ENCODE measurements at places on chromosomes 4 and X.

DNA sequence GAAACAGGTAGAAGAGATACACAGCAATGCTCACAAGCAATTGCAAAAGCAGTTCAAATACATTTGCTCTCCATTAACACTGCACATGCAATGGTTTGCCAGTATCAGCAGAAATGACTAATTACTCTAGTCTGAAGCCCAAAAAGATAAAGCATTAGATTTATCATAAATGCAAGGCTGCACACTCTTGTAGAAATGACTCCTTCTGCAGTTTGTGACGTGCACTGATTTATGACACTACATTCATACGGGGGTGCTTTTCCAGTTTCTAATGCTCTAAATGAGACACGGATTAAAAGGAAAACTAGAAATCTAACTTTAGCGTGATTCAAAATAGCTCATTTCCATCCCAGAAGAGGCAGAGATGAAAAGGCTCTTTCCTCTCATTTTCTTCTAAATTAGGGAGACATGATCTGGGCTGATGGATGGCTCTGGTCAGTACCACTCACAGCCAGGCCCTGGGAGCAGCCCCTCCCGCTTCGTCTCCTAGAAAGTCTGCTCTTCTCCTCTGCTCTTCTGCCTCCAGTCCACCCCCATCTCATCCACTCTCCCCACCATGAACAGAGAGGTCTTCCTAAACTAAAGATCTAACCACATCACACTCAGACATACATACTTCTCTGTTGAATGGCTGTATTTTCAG lies 33.2 kb downstream of the PPP2R2C start:
- no peak for DNase-seq

DNA sequence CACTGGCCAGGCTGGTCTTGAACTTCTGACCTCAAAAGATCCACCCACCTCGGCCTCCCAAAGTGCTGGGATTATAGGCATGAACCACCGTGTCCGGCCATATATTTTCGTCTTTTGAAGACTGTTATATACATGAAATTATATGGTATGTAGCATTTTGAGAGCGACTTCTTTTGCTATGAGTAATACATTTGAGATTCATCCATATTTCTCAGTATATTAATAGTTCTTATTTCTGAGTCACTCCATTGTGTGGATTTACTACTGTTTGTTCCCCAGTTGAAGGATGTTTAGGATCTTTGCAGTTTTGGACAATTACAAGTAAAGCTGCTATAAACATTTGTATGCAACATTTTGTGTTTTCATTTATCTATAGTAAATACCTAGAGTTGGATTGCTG lies 34.9 kb downstream of the GNL3L start:
- DNase-seq = no peak

DNA sequence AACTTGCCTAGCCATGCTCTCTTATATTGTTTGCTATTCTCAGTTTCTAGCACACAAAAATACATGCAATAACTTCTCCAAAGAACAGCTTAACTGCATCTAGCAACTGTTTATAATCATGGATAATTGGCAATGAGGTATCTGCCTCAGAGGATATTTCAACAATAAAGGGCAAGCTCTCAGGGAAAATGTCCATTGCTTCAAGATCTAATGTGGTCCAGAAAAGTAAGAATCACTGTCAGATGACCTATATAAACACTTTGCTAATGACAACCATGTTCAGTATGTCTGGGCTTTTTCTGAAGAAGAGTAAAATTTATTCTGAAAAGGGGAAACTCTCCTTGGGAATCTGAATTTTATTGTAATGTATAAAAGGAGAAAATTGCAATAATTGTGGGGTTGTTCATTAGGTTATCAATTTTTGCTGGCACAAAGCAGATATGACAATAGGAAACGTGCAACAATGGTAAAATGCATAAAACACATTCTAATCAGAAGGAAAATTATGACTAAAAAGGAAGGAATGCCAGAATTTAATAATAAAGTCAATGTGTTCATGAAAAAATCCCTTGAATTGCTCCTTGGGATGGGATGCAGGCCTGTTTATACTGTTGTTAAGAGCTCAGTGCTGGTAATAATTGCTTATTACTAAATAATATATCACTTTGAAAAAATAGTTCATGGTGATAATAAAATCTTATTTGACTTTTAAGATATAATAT lies 90.3 kb downstream of the ANTXR2 start:
- no peak for DNase-seq

GRCh38 chrX:48450076-48450475 lies 20.0 kb downstream of the SLC38A5 start:
- no peak for DNase-seq

GRCh38 chrX:149283853-149284252 lies 221.3 kb downstream of the IDS start:
- no peak for DNase-seq

DNA sequence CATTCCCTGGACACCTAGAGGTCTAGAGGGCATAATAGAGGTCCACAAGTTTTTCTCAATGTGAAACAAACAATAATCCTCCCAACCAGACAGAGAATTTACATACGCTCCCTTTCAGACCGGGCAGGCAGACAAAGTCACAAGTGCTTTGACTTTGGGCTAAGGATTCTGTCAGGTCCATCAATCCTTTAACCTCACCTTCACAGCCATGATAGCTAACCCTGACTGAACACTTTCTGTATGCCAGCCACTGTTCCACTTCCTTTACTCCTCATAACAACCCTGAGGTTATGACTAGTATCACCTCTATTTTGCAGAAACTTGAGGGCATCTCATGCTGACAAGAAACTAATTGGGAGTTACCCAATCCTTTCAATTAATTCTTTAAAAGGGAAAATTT lies 118.8 kb upstream of the AFF2 start:
- no peak for DNase-seq

DNA sequence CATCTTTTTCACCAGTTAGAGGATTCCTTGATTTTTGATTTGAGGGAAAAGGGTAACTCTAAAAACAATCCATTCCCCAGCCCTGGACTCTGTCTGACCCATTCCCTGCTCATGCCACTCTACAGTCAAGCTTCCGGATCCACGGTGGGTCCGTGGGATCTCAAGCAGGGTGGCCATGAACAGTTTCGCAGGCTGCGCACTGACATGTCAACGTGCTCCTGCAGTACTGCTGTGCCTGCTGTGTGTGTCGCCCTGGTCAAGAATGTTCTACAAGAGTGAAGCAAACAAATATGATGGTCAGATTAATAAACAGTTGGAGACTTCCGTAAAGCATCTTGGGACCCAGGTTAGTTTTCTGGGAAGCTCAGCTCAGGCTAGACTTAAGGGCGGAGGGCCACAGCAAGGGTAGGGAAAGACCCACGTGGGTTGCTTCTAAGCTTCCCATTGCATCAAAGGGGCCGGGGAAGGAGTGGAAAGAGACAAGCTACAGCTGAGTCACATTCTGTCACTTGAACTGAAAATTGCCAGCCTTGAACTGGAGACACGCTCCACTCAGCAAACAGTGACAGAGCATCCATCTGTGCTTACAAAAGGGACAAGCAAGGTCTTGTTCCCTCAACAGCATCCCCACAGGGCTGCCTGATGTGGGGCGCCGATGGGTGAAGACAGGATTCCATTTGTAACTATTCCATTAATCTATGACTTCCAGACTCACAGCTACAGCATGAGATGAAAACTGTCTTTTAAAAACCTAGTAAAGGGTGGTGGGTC lies 81.8 kb downstream of the MTMR1 start:
- DNase-seq = no peak

- no peak for DNase-seq
These were observed 4.0 kb downstream of the C4orf46 start for GRCh38 chr4:158667651-158668198.

DNA sequence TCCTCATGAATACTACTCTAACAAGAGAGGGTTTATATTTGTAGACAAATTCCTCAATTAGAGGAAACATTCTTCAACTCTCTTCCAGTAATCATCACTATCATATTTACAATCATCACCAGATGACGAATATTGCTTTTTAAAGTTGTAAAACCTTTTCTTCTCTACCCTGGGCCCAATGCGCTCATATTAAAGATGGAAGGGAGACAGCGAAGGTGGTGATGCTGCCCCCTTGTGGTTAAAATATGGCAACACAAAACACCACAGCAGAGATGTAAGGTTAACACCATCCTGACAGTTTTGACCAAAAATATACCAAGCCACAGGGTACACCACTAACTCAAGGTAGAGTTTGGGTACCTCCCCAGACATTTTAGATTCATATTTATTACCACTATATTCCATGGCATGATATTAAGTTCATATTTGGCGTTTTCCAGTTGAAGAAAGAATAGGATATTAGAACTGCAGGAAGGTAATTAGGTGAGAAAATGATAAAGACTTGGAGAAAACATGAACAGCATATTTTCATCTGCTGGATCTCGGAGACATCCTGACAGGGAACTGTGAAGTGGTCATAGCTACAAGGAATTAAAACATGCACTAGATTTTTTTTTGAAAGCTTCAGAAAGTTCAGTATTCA lies 72.8 kb downstream of the SLC9A7 start:
- no peak for DNase-seq

GRCh38 chr4:37758226-37758625 lies 68.3 kb upstream of the PGM2 start:
- no peak for DNase-seq

DNA sequence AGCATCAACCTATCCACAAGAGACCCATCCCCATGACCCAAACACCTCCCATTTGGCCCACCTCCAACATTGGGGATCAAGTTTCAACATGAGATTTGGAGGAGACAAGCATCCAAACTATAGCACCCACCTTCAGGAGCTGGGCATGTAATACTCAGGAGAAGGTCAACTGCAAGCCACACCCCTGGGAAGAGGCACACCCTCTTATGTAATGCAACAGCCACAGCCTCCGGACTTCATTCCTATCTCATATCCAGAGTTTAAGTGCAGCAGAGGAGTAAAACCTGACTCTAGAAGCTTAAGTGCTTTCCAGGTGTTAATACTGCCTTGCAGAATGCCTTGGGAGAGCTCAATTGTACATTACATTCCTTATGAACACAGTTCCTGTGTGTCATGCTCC lies 197.4 kb downstream of the PTTG2 start:
- DNase-seq = no peak

- DNase-seq = no peak
These were observed 1831.4 kb downstream of the ARAP2 start for GRCh38 chr4:34412911-34413310.

- no peak for DNase-seq
These were observed 36.2 kb upstream of the USP38 start for GRCh38 chr4:143148521-143148920.

- no peak for DNase-seq
These were observed 191.1 kb upstream of the TTC29 start for GRCh38 chr4:147136751-147137150.

GRCh38 chrX:10750581-10750980 lies 130.2 kb upstream of the MID1 start:
- DNase-seq = no peak

- no peak for DNase-seq
These were observed 11.2 kb upstream of the ADD1 start for GRCh38 chr4:2832309-2832980.

GRCh38 chrX:22795671-22796070 lies 204.1 kb upstream of the DDX53 start:
- no peak for DNase-seq

DNA sequence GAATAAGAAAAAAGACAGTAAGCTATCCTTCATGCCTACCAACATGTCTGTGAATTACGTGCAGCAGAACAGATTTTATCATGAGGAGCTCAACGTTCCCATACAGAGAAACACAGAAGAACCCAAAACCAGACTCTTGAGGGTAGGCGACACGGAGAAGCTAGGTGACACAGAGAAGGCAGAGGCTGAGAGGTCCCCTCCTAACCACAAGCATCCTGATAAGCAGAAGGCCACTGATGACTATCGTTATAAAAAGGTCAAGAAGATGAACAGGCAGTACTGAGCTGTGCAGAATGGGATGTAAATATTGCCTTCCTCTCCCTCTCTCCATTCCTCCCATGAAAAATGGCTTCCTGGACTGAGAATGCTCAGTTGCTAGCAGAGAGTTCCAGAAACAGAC lies 350.2 kb upstream of the BOD1L1 start:
- no peak for DNase-seq

DNA sequence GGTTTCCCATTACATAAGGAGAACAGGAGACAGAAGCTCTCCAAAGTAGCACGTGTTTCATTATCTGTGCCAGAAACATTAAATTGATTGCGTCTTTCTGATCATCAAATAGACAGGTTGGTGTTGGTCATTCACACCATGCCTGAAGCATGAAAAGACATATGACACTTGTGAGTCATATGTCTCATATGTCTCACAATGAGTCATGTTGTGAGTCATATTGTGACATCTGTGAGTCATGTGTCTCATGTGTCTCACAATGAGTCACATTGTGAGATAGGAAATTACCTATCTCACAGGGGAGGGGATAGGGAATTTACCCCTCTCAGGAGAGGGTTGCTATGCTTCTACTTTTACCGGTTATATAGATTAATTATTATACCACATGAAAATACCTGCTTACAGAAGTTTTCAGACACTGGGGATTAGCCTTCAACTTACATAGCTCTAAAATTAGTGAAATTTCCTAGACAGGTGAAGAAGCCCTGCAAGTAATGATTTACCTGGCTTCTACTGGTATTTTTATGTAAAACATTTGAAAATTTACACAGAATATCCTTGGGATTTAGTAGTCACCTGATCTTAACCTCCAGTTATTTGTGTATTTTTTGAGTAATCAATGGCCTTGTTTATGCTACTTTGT lies 80.8 kb downstream of the NPFFR2 start:
- no peak for DNase-seq

GRCh38 chrX:109283870-109284269 lies 198.0 kb downstream of the GUCY2F start:
- no peak for DNase-seq

GRCh38 chr4:70993181-70994068 lies at the start of gene DCK:
Gene DCK, plus strand, starts transcription at chr4:70993649. Its CDS starts 187 bp downstream, at chr4:70993836.
- DNase-seq = peak; percentile 58

DNA sequence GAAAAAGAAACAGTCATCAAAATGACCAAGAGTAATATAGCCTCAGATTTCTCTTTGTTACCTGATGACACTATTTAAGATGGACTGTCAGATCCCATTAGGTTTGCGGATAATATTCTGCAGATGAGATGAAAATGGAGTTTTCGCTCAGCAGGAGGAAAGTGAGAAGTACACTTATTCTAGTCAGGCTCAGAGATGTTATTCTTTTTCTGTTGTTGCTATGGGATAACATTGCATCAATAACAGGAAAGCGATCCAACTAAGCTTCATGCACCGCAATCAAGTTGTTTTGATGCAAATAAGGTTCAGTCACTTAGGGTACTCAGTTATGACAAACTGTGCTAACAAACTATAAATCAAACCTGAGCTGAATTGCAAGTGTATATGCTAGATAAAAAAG lies 415.0 kb downstream of the CCSER1 start:
- DNase-seq = no peak

DNA sequence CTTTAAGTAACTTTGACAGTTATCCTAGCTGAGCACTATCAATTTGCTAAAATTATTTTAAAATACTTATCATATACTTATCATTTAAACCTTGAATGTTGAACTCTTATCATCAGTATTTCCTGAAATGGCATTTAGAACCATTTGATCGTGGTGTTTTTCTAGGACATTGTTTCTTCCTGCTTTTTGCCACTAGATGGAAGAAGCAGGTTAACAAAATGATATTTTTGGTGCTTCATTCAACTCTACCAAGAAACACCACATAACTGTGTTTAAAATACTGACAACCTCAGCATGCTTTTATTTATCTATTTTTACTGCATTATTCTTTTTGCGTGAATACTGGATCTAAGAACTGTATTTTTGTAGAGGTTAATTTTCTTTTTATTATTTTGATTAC lies 44.6 kb downstream of the C4orf33 start:
- no peak for DNase-seq

All from DMS 273 treated with DMSO at 0.1 percent for 48 hours (cell line).